ENCODE measurements at places on chromosomes 4 and X.
A peak's percentile ranks its signal among the peaks of the same experiment; 100 is the strongest.

DNA sequence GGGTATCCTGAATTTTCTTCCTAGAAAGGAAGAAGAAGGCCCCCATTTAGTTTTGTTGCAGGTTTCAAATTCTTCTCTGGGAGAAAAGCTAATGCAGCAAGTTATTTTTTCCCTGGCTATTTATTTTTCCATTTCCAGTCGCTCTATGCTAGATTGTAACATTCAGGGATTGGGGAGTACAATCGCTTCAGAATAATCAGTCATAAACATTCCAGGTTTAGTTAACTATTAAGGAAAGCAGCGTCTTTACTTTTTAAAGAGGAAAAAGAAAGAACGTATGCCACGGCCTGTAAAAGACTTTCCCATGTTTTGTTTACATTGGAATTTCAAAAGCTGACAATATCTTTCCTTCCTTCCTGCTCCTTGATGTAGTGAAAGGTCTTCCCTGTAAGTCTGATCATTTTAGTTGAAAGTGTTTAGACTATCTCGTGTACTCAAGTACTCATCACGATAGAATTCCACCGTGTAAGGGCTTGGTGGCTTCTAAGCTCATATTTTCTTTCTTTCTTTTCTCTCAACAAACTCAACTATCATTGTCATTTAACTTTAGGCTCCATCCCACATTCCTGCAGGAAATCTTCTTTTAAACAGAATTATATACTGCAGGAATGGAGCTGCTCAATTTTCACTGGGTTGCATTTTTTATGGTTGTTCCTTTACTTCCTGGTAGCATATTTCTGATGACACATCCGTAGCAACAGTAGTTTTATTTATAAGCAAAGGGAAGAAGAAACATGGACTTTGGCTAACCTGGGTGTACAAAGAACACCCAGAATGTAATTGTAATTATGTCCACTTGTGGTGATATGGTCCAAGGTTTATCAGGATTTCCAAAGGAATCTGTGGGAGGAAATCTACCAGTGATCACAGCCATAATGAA lies 213.1 kb upstream of the FAT1 start:
- DNase-seq = no peak

DNA sequence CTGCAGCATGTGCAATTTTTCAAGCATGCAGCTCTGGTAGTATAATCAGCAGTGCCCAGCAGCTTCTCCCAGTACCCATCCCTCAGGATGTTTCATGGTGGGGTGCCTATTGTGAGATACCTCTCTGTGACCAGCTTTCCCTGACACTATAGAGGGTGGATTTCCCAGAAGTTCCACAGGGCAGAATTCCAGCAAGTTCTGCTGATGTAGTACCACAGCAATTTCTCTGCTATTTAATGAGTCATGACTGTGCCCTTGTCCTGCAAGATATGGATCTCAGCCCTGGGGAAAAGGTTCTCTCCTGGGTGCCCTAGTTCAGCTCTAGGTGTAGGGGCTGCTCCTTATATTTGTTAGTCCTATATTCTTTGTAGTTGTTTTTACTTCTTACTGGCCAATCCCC lies 174.8 kb downstream of the ENOX2 start:
- DNase-seq = peak; percentile 14

GRCh38 chr4:108556588-108557200 lies 63.7 kb upstream of the RPL34 start:
- DNase-seq = no peak

GRCh38 chr4:19319607-19320006 lies 932.1 kb upstream of the SLIT2 start:
- no peak for DNase-seq

- DNase-seq = no peak
These were observed 426.3 kb downstream of the GPM6A start for GRCh38 chr4:175385797-175386196.

Data from HS-27A (cell line).